ENCODE measurements at places on chromosomes 6 and 20.

DNA sequence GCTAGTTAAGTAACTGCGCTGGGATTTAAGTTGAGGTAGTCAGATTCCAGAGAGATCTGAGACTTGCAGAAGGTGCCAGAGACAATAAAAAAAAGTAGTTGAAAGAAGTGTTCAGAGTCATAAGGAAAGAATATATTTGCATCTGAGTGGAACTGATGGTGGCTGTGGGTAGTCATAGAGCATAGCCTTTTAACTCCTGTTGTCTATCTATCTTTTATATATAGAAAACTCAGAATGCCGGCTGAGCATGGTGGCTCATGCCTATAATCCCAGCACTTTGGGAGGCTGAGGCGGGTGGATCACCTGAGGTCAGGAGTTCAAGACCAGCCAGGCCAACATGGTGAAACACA is 62.0 kb downstream of the CARMIL1 start:
- DNase-seq = no peak

DNA sequence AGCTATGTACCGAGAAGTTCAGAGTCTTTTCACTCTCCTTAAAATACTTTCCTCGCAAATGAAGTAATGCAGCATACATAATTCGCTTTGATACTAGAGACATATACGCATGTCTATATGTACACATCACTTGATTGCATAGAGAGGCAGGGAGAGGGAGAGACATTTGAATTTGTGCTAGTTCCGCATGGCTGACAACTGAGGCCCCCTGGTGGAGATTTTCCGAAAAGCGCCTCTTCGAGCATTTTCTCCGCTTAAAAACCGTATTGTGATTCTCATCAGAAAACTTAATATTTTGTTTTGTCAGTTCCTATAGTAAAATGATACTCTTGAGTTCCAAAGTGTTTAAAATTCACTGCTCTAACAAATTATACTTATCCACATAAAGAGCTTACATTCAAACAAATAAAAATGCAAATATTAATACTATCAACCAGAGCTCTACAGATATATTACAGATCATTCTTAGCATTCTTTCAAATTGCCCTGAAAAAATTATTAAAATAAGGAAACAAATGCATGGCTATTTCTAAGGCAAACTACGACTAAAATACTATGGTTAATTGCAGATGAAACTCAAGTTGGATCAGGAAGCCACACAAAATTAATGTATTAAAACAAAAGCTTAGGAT is 637 bp downstream of the MYLK4 start:
- DNase-seq = no peak

DNA sequence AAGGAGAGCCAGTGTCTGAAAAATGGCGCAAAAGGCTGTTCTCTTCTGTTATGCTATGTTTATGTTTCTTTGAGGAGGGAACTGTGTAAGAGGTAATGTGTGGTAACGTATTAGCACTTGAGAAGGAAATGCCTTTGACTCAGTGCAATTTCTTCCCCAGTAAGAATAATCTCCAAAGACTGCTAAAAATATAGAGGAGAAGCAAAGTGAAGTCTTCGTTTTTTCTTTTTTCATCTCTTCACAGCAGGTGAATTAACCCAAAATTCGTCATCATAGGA is 47.1 kb upstream of the IFNGR1 start:
- DNase-seq = no peak

DNA sequence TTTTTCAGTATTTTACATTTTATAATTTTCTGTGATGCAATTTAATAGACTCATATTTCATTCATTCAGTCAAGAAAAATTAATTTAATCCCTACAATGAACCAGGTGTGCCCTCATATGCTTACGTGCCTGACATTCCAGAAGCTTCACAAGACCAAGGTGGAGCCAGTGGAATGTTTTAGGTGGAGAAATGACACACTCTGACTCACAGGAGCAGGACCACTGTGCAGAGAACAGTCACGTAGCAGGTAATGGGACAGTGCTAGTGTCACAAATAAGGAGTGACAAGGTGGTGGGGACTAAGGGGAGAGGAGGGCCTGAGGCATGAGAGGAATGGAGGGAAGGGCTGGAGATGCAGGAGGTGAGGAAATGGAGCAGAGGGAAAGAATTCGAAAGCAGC is 37.0 kb upstream of the HLA-G start:
- no peak for DNase-seq

DNA sequence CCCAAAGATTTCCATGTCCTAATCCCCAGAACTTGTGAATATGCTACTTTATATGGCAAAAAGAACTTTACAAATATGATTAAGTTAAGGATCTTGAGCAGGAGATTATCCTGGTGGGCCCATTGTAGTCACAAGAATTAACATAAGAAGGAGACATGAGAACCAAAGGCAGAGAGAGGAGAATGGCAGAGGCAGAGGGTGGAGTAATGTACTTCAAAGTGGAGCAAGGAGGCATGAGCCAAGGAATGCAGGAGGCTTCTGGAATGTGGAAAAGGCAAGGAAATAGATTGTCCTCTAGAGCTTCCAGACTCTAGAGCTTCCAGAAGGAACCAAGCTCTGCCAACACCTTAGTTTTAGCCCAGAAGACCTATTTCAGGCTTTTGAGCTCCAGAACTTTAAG is 147.4 kb downstream of the MOXD1 start:
- no peak for DNase-seq

DNA sequence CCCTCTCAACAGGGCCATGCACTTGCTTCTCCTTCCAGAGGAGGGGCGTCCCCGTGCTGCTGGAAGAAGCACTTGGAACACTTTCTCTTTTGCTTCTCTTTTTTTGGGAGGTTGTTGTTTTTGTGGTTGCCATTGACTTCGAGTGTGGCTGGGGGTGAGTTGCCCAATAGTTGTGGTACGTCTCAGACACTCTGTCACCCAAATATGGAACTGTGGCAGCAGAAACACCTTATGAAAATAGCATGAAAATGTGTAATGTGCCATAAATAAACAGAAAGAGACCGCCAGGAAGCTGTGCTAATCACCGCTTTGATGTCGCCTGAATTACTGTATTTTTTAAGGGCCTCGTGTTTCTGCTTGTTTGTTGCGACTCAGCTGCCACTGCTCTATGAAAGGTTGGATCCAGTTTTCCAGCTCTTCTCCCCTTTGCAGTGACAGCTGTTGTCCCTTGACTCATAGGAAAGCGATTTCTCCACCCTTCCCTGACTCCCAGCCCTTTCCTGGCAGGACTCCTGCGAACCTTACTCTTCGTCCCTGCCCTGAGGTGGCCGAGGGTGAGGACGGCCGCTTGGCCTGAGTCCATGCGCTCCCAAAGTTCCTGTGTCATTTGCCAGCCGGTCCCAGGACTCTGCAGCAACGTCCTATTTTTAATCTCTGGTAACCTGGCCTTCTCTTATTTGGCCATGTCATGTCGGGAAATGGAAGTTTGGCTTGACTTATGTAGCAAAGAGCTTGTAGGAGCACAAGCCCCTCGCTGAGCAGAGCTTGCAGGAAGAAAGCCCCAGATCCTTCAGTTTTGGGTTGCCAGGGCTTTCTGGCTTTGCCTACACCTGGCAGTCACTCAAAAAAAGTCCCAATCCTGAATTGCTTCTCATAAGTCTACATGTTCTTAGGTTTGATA is 694.6 kb downstream of the QKI start:
- no peak for DNase-seq

DNA sequence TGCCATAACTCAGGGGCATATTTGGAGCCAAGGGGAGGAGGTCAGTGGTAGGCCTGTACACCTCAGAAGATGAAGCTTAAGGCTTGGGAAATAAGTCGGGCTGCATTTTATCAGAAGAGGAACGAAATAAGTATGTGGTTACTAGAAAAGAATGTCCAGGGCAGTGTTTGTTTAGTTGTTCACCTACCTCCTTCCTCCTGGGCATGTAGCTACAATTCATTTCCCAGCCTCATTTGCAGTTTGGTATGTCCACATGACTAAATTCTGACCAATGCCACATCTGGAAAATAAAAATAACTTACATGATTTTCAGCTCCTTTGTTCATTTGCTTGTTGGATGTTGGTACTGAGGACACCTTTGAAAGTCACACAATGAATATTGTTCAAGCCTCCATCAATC is 294.5 kb upstream of the RGS17 start:
- no peak for DNase-seq

DNA sequence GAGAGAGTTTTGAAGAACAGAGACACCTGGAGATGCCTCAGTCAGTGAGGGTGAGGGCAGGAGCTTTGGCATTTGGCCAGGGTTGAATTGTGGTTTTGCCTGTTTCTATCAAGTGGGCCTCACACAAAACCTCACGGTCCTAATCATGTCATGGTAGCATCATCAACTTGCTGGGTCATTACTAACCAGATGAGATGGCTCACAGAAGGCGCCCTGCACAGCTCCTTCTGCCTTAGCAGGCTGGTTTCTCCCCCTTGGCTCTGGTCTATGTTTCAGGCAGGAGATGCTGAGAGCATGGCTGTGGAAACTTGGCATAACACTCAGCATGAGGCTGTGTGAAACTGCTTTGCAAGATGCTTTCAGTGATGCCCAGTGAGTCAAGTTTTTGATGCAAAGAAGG is 99.3 kb downstream of the LRRC1 start:
- no peak for DNase-seq

DNA sequence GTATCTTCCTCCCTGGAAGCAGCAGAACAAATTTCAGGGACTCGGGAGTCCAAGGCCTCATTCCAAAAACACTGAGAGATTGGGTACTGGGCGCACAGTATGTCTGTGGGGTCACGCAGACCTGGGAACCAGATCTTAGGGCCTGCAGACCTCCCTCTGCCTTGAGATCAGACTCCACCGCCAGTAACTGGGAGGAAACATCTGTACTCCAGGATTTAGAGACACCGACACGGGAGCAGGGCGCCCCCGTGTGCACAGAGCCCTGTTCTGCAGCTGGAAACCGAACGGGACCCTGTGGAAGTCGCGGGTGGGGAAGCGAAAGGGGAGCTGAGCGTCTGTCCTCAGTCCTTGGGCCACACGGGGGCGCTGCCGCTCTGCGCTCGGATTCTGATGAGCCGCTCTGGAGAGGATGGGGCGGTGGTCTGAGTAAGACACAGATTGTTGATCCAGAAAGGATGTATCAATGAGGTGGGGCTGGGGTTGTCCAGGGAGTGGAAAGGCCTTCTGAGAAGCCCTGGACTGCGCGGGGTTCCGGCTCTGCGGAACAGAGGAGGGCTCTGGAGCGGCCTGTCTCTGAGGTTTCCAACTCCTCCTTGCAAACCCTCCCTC is 35.7 kb upstream of the HLA-E start:
- DNase-seq = peak; percentile 2
